ENCODE measurements at places on chromosomes 1 and 21.
A peak's percentile ranks its signal among the peaks of the same experiment; 100 is the strongest.

DNA sequence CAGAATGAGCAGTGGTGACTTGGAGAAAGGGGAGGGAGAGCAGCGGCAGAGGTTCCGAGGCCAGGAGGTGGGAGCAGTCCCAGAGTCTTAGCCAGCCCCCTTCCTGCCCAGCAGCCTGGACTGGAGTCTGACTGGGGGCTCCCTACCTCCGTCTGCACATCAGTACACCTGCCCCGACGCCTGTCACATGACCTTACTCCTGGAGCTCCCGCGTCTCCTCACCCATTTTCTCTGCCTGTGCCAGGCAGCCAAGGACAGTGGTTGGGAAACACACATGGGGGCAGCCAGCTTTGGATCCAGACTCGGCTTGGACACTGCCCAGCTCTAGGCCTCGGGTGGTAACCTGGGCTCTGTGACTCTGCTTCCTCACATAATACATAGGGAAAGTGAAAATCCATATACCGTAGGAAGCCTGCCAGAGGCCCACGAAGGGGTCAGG, 16.9 kb downstream of the ACTRT2 start:
- no peak for DNase-seq

GRCh38 chr1:84078108-84078841, 65.8 kb upstream of the PRKACB start:
- DNase-seq, result peak; percentile 66

- no peak for DNase-seq
Measured at GRCh38 chr1:62810420-62811274, 26.7 kb downstream of the ATG4C start.

GRCh38 chr1:10980841-10981727, 31.4 kb upstream of the TARDBP start:
- DNase-seq, result peak; percentile 20

DNA sequence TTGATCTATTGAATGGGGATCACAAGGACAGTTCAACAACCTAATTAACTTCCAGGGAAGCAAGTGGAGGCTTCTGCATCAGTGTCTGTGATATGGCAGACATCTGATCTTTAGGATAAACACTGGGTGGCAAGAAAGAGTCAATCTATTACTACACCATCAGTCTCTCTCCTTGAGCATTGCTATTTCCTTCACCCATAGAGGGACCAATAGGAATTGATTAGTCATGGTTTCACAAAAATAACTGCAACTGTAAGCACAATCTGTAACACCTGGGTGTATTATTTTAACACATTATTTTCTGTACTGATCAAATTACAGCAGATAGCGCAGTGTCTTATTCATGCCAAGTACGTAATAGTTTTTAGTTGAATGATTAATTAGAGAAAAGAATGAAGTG, 50.3 kb downstream of the USP24 start:
- no peak for DNase-seq

DNA sequence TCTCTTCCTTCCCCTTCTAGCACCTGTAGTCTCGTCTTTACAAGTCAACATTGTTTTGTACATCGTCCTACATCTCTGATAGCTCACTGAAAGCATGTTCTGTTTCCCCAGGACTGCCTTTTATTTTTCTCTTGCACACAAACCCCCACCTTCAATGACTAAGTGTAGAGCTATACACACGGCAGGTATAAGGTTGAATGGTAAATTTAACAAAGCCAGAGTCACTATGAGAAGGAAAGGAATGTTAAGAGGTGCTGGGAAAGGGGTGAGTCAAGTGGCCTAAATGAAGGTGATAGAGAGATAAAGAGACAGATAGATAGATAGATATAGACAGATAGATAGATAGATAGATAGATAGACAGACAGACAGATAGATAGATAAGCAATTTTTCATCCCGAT, 134.3 kb upstream of the ATP1B1 start:
- DNase-seq, result no peak

DNA sequence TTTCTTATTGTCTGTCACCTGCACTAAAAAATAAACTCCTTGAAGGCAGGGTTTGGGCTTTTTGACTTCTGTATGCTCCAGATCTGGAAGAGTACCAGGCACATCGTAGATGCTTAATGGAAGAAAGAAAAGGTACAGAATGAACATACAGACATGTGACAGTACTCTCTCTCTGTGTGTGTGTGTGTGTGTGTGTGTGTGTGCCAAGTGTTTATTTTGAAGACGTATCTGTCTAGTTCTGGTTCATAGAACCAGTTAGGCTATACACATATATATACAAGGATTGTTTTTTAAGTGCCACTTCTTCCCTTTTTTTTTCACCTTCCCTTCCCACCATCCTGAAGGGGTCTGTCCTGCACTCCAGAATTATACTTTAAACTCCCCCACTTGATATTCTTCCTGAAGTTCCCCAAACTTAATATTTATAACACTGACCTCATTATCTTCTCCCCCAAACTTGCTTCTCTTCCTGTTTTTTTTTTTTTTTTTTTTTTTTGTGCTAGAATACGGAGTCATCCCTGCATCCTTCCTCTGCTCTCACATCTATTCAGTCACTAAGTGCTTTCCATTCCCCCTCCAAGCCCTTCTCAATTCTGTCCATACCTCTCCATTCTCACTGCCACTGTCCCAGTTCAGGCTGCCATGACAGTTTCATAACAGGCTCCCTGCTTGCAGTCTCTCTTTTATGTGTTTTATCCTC, 5.4 kb upstream of the KCNA3 start:
- DNase-seq, result no peak

DNA sequence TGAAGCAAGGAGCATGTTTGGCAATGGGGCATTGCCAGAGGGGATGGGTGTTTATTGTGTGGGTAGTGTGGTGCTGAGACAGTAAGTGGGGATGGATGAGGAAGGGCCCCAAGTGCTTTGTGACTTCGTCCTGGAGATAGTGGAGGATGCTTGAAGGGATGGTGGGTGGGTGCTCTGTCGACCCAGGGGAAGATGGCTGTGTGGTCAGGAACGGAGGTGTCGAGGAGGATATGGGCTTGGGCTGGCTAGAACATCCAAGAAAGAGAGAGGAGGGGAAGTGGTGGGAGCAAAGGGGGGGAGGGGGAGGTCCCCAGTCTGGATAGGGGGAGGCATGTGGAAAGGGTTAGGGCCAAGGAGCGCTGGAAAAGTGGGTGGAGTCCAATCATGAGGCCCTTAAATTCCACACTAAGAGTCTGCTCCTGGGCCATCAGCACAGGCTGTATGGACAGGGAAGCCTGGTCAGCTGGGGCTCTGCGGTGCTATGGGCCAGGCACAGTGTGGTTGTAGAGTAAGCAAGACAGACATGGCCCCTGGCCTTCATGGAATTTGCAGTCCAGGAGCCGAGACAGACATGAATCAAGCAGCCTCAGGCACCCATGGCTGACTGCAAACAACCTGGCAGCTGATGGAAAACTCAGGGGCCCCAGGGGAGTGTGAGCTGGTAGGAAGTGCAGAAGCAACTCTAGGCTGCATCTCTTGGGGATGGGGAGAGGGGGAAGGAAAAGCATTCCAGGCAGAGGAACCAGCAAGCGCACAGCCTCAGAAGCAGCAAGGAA, 36.3 kb downstream of the EDN2 start:
- peak; percentile 82 for DNase-seq

DNA sequence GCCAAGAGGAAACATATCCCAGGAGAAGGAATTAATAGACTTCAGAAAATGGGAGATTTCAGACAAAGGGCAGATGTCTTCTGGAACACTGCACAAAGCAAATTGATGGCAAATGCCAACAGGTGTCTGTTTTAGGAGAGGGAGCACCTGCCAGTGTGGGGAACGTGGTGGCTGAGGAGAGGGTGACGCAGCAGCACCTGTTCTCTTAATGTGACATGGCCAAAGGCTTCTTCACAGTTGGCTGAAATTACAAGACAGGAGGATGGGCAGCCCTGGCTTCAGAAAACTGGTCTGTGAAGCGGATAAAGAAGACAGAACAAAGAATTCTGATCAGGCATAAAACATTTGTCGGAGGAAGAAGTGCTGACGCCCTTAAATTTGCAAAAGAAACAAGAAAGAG, 178.7 kb upstream of the RUNX1 start:
- no peak for DNase-seq

DNA sequence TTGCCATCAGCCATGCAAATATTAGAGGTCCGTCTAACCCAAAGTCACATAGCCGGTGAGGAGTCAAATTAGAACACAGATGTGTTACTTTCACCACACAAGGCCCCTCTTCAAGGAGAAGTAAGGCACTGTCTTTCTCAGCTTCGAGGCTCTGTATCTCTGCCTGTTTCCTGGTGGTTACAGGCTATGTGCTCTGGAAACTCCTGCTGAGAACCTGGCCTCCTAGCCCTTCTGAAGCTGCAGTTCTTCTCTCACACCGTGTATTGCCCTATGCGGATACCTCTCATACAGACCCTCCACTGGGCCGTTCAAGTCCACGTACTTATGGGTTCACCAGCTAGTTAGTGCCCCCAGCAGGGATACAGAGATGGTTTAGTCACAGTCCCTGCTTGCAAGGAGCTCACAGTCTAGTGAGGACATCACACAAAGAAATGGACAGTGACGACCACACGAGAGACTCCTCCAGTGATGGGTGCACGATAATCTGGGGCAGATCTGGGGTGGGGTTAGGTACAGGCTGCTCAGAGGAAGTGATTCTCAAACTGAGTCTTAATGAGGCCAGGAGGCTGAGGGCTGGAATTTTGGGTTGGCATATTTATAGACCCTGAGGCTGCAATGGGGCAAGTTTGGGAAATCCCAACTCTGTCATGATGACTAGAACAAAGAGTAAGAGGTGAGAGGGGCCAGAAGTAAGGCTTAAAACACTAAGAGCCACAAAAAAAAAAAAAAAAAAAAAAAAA, 22.8 kb upstream of the ELOA start:
- DNase-seq, result no peak

- DNase-seq, result no peak
Measured at GRCh38 chr1:206039046-206039973, 13.7 kb upstream of the RHEX start.

GRCh38 chr1:42971841-42972291, 13.2 kb upstream of the SLC2A1 start:
- peak; percentile 82 for DNase-seq

DNA sequence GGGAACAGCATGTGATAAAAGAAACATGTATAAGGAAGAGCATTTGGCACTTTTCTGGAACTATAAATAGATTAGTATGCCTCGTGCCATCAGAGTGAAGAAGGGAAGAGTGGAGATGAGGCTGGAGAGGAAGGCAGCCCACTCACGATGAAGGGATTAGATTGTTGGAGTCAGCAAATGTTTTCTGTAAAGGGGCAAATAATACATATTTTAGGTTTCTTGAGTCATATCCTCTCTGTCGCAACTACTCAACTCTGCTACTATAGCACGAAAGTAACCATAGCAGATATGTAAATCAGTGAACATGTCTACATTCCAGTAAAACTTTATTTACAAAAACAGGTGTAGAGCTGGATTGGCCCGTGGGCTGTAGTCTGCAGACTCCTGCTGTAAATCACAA, 147.8 kb downstream of the TENT5C start:
- DNase-seq, result peak; percentile 67

DNA sequence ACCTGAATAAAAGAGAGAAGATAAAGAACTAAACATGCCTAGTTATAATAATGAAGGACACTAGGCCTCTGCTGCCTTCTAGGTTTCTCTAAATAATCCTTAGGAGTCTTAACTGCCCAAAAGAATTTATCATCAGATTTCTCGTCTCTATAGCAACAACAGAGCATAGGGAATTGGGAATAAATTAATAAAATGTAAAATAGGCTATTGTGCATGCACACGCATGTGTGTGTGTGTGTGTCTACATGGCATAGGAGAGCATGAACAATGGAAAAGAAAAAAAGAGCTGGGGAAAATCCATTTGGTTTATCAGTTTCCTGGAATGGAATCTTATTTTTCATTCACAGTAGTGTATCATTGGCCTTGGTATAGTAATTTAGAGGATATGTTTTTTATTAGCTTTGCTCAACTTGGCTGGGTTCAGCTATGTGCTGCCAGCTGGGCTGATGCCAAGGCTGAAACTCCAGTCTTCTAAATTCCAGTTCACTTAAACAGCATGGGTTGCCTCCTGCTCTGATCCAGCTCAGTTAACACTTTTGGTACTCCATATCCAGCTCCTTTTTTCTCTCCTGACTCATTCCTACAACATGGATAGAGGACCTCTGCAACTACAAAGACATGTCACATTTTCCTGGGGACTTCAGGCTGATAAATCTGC, 80.6 kb upstream of the SLFNL1 start:
- peak; percentile 96 for DNase-seq

Data from adipocyte (in vitro differentiated cells).